BJ (cell line): ENCODE measurements at places on chromosomes 1 and 21.

DNA sequence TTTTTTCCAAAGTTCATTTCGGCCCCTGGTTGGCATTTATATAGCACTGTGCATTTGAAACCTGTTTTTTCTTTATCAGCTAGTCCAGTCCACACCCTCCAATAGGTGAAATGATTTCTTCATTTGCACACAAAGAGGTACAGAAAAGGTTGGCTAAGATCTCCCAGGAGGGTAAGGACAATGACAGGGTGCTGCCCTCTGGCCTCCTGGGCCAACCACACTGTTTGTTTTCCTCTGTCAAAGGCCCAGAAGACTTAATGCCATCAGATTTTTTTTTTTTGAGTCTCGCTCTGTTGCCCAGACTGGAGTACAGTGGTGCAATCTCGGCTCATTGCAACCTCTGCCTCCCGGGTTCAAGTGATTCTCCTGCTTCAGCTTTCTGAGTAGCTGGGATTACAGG, 70.1 kb upstream of the EFHD2 start:
- no peak for DNase-seq

DNA sequence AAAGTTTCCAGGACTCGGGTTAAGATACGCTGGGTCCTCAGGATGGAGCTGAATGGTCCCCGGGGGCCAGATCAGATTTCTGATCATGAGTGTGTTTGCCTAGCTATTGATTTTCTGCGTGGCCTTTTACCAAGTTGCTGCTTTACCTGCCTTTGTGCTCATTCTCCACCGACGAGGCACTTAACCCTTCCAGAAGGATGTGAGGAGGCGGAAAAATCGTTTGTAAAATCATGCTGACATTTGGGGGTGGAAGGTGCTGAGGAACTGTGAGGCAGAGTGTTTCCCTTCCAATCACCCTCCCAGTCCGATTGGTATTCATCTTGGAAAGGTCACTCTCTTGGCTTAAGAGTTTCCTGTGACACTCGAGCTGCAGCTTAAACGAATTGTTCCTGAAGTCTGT, 337.1 kb upstream of the KAZN start:
- no peak for DNase-seq

GRCh38 chr1:90396917-90397316, 320.2 kb downstream of the BARHL2 start:
- no peak for DNase-seq

GRCh38 chr1:162681122-162681436, 48.8 kb downstream of the DDR2 start:
- DNase-seq, result no peak

- DNase-seq, result no peak
Measured at GRCh38 chr1:1259951-1260600, 13.6 kb upstream of the C1QTNF12 start.

GRCh38 chr1:73517603-73518191, 680.3 kb downstream of the LRRIQ3 start:
- no peak for DNase-seq

DNA sequence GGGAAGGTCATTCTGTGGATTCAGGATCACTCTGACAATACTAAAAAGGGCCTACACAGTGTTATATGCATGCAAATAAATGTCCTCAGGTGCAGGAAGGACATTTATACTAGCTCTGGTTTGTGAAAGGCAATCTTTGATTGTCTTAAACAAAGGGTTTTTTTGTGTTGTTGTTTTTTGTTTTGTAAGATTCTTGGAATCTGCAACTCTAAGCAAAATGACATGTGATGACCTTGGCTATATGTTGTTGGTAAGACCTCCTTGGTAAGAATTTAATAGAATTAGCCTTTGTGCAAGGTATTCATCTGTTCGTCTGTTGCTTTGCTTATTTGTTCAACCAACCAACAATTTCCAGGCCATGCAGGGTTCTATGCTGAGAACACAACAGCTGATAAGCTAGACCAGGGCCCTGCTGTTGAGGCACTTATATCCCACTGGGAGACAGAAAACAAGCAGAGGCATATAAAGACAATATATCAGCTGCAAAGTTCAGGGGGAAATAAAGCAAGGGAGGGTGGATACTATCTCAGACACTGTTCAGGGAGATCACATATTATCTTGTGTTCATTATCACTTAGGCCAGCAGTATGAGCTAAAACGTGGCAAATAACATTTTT, 60.3 kb downstream of the FH start:
- DNase-seq, result no peak

GRCh38 chr21:41634211-41634694, 126.3 kb upstream of the TMPRSS2 start:
- no peak for DNase-seq

GRCh38 chr1:29517251-29518086, 281.1 kb downstream of the PTPRU start:
- no peak for DNase-seq

GRCh38 chr1:44603718-44604117, 70.6 kb downstream of the TMEM53 start:
- DNase-seq, result no peak

DNA sequence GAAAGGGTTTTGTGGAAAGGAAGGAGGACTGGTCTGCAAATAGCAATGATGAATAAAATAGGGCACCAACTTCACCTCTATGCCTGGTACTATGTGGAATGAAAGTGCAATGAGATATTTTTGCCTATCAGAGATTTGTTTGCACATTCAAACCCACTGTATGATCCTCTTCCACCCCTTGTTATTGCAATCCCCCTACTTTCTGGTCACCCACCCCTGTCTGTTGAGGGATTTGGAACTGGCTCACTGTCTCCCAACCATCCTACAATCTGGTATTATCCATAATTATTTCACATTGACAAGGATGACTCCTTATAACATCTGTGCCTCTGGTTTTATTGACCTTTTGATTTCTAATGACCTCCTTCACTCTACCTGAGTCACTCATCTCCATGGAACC, 42.4 kb downstream of the CD55 start:
- DNase-seq, result no peak

DNA sequence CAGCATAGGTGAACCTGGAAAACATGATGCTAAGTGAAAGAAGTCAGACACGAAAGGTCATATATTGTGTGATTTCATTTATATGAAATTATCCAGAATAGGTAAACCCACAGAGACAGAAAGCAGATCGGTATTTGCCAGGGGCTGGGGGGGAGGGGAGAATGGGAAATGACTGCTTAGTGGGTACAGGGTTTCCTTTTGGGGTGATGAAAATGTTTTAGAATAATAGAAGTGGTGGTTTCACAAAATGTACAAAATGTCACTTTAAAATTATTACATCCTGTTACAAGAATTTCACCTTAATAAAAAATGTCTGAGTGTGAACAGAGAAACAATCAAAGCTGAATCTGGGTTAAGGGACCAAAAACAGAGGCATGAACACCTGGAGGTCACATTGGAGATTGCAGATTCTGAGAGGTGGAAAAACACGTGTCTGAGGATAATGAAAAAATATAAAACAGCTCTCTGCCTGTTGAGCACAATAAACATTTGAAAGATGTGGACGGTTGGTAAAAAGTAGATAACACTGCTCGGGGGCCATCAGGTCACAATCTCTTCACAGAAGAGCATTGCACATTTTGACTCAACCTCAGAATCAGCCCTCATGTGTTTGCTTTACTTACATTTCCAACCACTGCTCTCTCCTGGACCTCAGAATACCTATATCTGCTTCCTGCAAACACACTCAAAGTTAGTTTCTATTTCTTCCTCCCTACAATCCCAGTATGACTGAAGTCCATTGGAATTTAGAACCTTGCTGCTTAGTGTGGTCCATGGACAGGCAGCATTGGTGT, 3.2 kb downstream of the SLAMF6 start:
- no peak for DNase-seq

- DNase-seq, result no peak
Measured at GRCh38 chr1:223750730-223751570, 38.6 kb downstream of the CAPN2 start.

DNA sequence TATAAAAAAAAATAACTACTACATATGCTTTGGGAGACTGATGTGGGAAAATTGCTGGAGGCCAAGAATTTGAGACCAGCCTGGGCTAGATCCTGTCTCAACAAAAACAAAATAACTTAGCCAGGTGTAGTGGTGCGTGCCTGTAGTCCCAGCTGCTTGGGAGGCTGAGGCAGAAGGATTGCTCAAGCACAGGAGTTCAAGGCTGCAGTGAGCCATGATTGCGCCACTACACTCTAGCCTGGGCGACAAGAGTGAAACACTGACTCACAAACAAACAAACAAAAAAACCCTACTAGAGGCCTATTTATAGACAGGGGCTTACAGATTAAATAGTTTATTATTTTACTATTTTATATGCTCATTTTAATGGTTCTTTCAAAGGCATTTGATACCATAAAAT, 80.0 kb downstream of the LHX4 start:
- DNase-seq, result no peak

- no peak for DNase-seq
Measured at GRCh38 chr1:147515045-147515869, 26.0 kb upstream of the BCL9 start.

GRCh38 chr21:45341779-45342178, 54.1 kb upstream of the POFUT2 start:
- no peak for DNase-seq

DNA sequence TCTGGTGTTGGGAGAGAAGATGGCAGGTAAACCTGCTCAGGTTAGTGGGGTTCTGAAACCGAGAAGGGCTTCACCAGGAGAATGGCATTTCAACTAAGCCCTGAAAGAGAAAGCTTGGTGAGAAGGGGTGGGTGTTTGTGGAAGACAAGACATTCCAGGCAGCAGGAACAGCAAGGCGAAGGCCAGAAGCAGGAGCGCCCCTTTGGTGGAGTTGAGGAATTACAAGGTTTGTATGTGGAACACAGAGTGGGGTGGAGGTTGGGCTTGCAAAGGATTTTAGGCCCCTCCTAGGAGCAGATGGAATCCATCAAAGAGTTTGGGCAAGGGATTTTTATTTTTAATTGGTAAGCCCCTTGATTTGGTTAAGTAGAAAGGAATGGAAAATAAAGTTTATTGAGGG, 24.8 kb upstream of the ELOA start:
- DNase-seq, result no peak

DNA sequence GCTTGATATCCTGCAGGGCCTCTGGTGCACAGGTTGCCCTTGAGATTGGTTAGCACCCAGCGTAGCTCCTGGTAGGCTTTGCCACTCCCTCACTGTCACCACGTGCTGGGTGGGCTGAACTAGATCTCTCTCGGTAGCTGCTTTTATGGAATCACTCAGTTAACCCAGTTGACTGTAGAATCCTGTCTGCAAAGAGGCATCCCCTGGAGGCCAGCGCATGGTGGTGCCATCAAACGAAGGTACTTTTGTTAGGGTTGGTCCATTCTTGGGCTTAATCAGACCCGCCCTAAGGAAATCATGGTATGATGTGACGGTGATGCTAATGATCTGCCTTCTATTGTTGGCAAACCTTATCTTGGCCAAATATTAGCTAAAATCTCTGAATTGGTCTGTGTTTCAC, 153.4 kb downstream of the GALNT2 start:
- DNase-seq, result no peak

DNA sequence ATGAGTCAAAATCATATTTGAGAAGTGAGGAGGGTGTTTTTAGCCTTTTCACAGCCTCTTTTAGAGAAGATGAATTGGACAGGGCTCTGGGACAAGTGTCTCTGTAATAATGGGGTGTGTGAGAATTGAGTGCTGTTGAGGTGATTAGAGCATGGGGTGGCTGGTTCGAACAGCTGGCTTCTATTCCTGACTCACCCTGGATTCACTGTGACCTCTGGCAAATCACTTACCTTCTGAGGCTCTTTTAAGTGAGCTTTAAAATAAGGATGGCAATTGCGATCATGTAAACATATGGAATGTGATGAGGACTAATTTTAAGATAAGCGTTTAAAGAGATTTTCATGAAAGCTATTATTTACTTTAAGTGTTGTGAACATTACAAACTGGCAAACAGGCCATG, 243.4 kb downstream of the ADGRL2 start:
- DNase-seq, result no peak

DNA sequence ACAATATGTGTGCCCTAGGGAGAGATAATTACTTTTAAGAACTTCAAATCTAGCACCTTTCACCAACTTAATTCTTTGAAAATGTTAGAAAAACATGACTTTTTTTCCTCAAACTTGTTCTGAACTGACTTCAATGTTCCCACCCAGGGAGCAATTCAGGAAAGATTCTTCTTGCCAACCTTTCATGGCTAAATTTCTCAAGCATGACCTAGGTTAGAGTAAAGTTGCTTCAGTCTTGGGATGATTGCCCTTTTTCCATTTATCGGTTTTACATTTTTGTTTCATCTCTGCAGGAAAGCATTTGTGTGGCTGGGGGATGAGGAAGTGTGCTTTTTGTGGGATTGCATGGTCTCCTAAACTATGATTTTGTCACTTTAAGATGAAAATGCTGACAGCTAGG, 647.7 kb downstream of the LTN1 start:
- no peak for DNase-seq

DNA sequence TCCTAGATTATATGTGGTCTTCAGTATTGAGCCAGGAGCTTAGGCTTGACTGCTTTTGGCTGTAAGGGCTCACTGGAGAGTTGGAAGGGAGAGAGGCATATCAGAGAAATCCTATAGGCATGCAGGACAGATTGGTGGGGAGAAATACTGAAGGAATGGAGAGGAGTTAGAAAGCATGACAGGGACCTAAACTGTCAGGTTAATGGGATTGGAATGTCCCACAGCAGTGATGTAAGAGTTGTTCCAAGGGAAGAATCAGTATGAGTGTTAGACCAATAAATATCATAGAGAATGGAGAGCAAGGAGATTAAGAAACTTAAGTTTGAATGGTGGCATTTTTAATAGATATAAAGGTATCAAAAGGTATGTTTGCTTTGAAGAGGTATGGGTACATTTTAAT, 39.7 kb downstream of the SLC35A3 start:
- peak; percentile 14 for DNase-seq
